ENCODE measurements at places on chromosomes 5 and 9. TPM values are rescaled to one million over a fixed set of nuclear protein-coding genes. Genes with fewer than 3 reads are reported as not detected.

IL9 gene
- total RNA-seq: not detected

- no peak for DNase-seq
These were observed 2002.9 kb downstream of the MAT2B start for GRCh38 chr5:165508286-165508685.

ADRB2 gene
- 3.4 TPM for total RNA-seq

ZNF608 gene
- 22.6 TPM for total RNA-seq

GRCh38 chr9:26321935-26322334, 570.7 kb downstream of the CAAP1 start:
- DNase-seq: no peak

Measured in umbilical cord (tissue), 2 donors.